ENCODE measurements at places on chromosomes 1 and 21.

- peak; percentile 63 for DNase-seq
Observed at GRCh38 chr1:118115567-118116295, 69.3 kb downstream of the SPAG17 start.

DNA sequence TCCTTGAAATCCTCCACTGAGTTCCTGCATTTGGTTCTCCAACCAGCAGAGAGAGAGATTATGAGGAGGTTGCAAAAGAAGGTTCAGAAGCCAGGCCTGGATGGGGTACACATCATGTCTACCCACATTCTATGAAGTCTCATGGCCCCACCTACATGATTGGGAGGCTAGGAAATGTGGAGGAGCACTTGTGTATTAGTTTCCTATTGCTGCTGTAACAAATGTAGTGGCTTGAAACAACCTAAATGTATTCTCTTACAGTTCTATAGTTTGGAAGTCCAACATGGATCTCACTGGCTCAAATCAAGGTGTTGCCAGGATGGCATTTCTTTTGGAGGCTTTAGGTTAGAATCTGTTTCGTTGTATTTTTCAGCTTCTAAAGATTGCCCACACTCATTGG lies 134.2 kb upstream of the ZNF648 start:
- DNase-seq, result no peak

DNA sequence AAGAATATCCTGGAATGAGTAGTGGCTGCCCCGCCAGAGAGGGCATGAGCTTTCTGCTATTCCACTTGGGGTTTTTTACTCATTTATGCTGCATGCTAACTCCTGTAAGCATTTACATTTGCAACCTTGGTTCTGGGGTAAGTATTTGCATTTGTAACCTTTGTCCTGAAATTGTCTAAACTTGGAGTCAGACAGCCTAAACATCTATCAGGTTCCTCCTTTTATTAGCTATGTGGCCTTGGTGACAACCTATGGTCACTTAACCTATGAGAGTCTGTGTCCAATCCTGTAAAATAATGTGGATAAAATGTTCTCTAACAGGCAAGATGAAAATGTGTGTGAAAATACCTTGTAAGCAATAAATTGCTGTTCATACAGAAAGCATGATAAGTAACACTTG lies 8.9 kb upstream of the ZMYM4 start:
- no peak for DNase-seq

GRCh38 chr1:6743189-6744101 lies 41.8 kb upstream of the CAMTA1 start:
- peak; percentile 94 for DNase-seq

GRCh38 chr1:205518661-205519540 lies 14.4 kb downstream of the CDK18 start:
- DNase-seq, result no peak

GRCh38 chr1:198199105-198199504 lies 42.3 kb downstream of the NEK7 start:
- no peak for DNase-seq

- DNase-seq, result no peak
Observed at GRCh38 chr1:192615055-192615454, 20.9 kb upstream of the RGS13 start.

GRCh38 chr1:203509135-203509534 lies 15.2 kb downstream of the OPTC start:
- DNase-seq, result peak; percentile 13

- peak; percentile 48 for DNase-seq
Observed at GRCh38 chr1:154877370-154877974, 7.4 kb upstream of the KCNN3 start.

- no peak for DNase-seq
Observed at GRCh38 chr1:186218654-186219352, 156.2 kb downstream of the TPR start.

- no peak for DNase-seq
Observed at GRCh38 chr1:209708297-209708696, 3.7 kb downstream of the HSD11B1 start.

- no peak for DNase-seq
Observed at GRCh38 chr1:69673321-69673720, 105.6 kb downstream of the LRRC7 start.

GRCh38 chr1:173627269-173627668 lies 7.9 kb upstream of the TEX50 start:
- no peak for DNase-seq

- no peak for DNase-seq
Observed at GRCh38 chr21:42566524-42567213, 53.0 kb downstream of the SLC37A1 start.
